ENCODE measurements at places on chromosomes 4 and X.

GRCh38 chr4:184424993-184425758, 49.2 kb downstream of the IRF2 start:
- DNase-seq = no peak

GRCh38 chr4:12138488-12138887, 709.8 kb upstream of the HS3ST1 start:
- no peak for DNase-seq

GRCh38 chr4:119299260-119299671, 22.7 kb downstream of the FABP2 start:
- no peak for DNase-seq

DNA sequence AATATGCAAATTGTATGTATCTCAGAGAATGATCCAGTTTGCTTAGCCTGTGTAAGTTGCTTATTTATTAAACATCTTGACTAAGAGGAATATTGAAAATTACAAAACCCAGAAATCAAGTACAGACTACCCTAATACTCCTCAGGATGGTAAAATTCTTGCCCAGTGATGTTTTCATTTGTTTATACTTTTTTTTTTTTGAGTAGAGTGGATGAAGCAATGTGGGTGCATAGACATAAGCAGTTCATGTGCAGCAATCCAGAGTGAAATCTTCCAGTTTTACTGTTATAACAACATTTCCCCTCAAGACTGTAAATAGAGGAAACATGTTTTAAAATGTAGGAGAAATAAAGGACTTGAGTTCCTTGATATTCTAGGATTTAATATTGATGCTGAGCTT, 4.7 kb downstream of the GLRB start:
- no peak for DNase-seq

DNA sequence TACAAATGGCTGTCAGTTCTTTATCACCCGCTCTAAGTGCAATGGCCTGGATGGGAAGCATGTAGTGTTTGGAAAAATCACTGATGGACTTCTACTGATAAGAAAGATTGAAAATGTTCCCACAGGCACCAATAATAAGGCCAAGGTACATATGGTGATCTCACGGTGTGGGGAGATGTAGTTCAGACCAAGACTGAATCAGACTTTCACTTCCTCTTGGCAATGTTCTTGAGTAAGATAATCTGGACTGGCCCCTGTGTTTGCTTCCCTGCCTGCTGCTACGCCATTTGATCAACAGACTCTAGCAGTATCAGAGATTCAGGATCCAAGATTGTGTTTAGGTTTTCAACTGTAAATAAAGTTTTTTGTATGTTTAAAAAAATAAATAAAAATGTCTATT, 682.2 kb upstream of the AMOT start:
- DNase-seq = no peak

GRCh38 chr4:14529653-14530052, 472.6 kb upstream of the CPEB2 start:
- no peak for DNase-seq

- no peak for DNase-seq
Observed at GRCh38 chrX:154352012-154352401, 22.4 kb downstream of the FLNA start.

- no peak for DNase-seq
Observed at GRCh38 chr4:122689972-122690371, 42.5 kb upstream of the BBS12 start.

DNA sequence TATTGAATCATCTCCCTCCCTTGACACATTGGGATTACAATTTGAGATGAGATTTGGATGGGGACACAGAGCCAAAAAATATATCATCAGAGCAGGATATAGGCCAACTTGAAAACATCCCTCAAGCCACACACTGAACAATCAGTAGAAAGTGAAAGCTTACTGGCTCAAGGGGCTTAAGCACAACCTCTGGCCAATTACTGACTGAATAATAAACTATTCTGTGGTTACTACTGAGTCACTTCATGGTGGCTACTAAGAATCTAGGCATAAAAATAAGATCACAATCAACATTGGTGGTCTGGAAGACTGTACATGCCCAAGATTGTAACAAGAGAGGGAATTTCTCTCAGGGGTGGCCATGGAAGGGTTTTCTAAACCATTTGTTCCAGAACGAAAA, 27.4 kb upstream of the GPR174 start:
- DNase-seq = no peak

- no peak for DNase-seq
Observed at GRCh38 chr4:103754844-103755243, 35.1 kb upstream of the TACR3 start.

- DNase-seq = no peak
Observed at GRCh38 chr4:180041576-180041975, 2201.6 kb upstream of the TENM3 start.

Measured in activated naive CD8-positive, alpha-beta T cell treated with anti-CD3 and anti-CD28 coated beads, Interleukin-2, amount 50 U/mL, for 24 hours (primary cell).